Esophagus mucosa (tissue), 1 donor: ENCODE measurements at places on chromosomes 1 and 21. TPM values are rescaled to one million over a fixed set of nuclear protein-coding genes. Genes with fewer than 3 reads are reported as not detected.

- ATAC-seq, result no peak
Observed at GRCh38 chr1:26761217-26761616, 26.5 kb upstream of the PIGV start.

RAB3B gene
- 0.04 TPM for total RNA-seq

GRCh38 chr1:98057236-98057910 is 136.5 kb upstream of the DPYD start:
- no peak for ATAC-seq

DNA sequence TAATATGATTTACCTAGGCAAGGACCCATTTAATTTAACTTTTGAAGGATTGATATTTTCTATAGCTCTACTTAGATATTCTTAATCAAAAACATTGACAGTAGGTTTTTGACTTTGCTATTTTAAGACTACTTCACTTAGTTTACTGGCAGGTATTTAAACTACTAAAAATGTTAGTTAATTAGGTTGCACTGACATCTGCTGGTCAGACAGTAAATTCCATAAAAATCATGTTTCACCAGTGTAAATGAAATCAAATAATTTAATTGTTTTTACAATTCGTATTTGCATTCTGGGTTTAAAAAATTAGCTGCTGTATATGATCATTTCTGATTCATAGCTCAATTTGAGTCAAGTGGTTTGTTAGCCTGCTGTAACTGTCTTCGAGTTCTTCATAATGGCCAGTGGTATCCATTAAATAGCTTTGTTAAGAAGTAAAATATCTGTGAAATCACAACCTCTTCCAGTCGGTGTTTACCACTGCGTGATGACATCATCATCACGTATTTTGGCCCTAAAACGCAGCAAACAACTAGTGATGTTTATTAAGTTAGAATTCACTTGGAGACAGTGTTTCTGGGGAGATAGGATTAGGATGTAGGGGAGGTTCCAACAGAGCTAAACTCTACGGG is 26.2 kb downstream of the EXTL2 start:
- no peak for ATAC-seq

- peak; percentile 68 for ATAC-seq
Observed at GRCh38 chr1:15229707-15230131, 17.3 kb upstream of the FHAD1 start.

DNA sequence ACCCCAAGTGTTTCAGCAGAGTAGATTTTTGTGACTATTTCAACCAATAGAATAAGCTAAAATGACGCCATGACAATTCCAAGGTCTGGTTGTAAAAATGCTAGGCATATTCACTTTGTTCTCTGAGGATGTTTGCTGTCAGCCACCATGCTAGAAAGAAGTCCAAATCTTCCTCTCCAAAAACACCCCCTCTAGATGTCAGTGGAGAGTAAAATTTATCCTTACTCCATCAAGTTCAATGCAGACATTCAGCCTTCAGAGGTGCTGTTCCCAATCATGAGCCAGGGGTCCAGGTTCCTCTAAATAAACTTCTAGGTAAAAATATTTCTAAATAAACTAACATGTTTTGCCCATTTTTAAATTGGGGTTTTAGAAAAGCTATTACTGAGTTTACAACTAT is 395.4 kb upstream of the ADAMTS5 start:
- ATAC-seq, result no peak

DNA sequence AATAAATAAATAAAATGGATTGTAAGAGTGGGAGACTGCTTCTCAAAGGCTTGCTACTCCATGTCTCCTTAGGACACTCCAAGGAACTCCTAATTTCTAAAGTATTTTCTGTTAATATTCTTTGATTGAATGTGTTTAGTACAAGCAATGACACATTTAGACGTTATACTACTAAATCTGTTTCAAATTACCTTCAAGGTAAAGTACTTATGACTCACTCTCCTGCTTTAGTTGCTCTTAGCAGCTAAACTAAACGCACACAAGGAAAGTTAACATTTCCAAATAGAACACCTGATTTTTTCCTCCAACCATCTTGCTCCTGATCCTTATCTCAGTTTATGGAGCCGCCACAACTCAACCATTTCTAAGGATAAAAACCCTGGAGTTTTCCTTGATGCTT is 969.8 kb upstream of the ADGRL4 start:
- no peak for ATAC-seq

TENT5C gene
- total RNA-seq, result 1.1 TPM

- ATAC-seq, result peak; percentile 59
Observed at GRCh38 chr1:63864224-63864641, 90.4 kb downstream of the ROR1 start.

GRCh38 chr1:150268340-150268704 is 494 bp downstream of the APH1A start:
- peak; percentile 84 for ATAC-seq

DNA sequence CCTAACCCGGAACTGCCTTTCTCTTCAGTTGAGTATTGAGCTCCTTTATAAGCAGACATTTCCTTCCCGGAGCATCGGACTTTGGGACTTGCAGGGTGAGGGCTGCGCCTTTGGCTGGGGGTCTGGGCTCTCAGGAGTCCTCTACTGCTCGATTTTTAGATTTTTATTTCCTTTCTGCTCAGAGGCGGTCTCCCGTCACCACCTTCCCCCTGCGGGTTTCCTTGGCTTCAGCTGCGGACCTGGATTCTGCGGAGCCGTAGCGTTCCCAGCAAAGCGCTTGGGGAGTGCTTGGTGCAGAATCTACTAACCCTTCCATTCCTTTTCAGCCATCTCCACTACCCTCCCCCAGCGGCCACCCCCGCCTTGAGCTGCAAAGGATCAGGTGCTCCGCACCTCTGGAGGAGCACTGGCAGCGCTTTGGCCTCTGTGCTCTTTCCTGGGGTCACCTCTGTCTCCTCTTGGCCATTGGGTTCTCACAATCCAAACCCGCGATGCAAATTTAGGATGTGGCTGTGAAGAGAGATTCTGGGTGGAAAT is 3.7 kb downstream of the OLIG2 start:
- ATAC-seq, result no peak

GRCh38 chr1:187338762-187339412 is 510.1 kb downstream of the PLA2G4A start:
- no peak for ATAC-seq

DNA sequence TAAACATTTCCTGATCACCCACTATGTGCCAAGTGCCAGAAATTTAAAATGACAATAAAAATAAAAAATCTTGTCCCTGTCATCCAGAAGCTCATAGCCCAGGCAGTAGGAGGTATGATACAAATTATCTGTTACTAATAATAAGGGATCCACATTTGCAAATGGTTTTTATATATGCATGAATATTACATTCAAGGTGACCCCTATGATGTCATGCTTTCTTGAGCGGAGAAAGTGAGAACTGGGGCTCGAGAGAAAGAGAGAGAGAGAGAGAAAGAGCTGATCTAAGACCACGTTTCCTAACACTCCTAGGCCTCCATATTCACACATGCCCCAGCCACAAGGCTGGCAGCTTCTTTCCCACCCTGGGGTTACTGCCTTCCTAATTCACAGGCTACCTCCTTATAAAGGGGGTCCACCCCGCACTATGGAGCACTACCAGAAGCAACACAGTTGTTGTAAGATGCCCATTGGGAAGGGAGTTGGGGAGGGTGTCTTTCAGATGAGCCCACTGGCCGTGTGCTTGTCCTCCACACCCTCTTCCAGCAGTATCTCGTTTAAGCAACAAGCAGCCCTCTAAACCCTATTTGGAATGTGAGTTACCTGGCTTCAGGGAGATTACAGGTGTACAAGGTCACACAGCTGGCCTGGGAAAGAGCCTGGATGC is 28.8 kb upstream of the LRRN2 start:
- ATAC-seq, result no peak

- ATAC-seq, result no peak
Observed at GRCh38 chr1:112794654-112795239, 79.6 kb upstream of the PPM1J start.

FBXO28 gene
- 23.7 TPM for total RNA-seq

NBPF4 gene
- total RNA-seq, result 0.08 TPM

- peak; percentile 84 for ATAC-seq
Observed at GRCh38 chr1:156586892-156587477, 4.6 kb upstream of the NAXE start.

LDLRAP1 gene
- 18.8 TPM for total RNA-seq

DNA sequence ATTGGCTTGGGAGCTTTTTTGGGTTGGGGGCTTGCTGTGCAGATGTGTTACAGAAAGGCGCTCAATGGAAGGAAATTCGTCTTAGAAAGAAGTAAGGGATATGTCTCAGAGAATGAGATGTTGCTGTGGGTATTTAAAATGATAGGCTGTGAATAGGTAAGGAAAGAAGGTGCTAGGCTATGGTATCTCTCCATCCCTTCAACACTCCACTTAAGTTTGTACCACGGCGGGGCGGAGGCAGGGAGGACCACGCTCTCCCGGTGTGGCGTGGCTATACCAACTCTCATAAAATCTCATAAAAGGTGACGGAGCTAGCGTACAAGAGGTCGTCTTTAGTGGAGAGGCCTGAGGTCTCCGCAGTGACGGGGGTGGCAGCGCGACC is 305 bp upstream of the RPS6KC1 start:
- ATAC-seq, result peak; percentile 44

DNA sequence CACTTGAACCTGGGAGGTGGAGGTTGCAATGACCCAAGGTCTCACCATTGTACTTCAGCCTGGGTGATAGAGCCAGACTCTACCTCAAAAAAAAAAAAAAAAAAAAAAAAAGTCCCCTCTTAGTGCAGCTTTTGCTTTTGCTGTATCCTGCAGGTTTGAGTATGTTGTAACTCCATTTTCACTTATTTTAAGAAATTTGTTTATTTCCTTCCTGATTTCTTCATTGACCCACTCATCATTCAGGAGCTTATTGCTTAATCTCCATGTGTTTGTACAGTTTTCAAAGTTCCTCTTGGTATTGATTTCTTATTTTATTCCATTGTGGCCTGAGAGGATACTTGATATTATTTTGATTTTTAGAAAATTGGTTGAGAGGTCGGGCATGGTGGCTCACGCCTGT is 50.9 kb upstream of the AK4 start:
- ATAC-seq, result no peak

GRCh38 chr1:16064536-16065268 is 8.7 kb downstream of the FAM131C start:
- no peak for ATAC-seq
